ENCODE measurements at places on chromosomes 5 and 9.

DNA sequence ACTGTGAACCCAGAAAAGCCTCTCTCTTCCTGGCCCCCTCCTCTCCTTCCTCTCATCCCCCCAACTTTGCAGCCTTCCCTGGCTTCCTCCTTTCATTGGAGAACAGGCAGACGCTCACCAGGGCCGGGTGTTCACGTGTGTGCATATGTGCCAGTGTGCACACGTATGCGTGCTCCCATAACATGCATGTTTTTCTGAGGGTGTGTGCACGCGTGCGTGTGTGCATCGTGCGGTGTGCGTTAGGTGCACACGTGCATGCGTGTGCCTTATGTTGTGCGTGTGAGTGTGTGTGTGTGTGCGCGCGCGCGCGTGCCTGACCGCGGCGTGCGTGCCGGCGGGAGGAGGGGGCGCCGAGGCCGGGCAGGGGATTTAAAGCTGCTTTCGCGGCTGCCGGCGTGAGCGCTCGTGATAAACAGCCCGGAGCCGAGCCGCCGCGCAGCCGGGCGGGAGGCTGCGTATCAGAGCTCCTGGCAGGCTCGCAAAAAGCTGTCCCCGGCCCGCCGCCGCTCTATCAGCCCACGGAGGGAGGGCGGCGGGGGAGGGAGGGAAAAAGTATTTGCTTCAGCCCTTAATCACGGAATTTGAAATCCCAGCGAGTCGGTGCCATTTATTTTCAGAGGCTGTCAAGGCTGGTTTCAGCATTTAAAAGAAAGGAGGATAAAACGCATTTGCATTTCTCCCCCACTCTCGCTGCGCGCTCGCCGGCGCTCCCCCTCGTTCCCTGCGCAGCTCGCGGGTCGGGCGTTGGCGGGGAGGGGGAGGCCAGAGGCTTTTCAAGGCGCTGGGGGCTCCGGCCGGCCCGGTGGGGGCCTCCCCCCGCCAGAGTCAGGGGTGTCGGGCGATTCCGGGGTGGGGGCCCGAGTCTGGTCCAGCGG is 183.9 kb downstream of the C9orf50 start:
- peak; percentile 70 for DNase-seq

DNA sequence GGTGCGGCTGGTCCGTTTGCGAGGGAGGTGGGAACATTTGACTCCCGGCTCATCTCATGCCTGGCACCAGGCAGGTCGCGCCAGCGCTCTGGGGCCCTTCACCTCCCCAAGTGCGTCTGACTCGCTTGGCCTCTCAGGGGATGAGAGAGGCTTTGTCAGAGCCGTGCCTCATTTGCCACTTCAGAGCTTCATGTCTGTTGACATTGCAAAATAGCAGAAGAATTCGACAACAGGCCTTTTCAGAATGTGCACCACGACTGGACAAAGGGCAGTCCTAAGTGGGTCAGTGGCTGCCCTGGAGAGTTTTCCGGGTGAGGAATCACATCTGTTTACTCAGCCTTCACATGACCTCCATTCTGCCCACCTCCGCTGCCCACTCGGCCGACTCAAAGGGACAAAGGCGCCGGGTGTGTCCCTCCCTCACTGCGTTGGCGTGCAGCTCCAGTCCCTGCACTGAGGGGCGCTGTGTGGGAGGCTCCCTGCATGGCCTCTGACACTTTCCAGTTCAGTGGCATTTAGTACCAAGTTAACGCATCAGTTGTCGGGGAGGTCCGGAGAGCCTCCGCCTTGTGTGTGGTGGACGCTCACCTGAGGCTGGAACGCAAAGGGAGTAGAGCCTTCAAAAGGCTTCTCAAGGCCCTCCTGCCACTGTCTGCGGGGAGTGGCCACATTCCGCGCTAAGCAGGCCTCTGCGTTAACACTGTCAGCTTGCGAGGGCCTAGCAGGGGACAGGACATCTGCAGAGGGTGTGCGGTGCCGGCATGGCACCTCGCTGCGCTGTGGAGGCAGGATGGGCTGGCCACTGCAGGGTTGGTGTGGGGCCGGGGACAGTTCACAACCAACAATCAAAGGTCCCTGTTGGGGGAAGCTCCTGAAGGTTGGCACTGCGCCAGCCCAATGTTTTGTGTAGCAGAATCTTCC is 171.5 kb downstream of the NXNL2 start:
- DNase-seq = no peak

DNA sequence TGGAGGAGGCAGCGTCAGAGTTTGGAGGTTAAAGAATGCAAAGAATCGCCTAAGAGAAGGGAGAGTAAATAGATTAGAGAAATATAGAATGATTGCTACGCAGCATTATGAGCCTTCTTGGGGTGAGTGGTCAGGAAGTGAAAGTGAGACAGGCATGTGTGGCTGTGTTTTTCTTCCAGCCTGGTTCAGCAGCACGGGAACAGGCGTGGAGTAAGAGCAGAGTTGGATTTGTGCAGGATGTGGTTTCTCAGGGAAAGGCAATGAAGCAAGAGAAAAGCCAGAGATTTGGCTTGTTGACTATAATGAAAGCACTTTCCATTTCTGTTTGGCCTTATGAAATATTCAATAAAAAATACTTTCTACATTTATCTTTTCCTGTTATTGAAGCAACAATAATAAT is 34.3 kb upstream of the FRMD3 start:
- no peak for DNase-seq

DNA sequence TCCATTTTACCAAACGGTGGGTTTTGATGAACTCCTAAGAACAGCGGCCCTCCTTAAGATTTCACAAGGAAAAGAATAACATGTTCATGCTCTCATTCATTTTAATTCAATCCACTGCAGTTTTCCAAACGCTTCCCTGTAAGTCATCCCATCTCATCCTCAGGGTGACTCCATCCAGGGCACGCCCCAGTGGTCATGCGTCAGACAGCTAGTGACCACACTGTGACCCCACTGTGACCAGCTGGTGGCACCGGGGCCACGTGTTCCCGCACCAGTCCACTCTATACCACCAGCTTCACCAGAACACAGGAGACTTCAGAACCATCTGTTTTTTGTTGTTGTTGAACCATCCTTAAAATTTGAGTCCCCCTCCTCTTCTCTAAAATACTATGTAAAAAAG is 14.3 kb downstream of the ATPSCKMT start:
- no peak for DNase-seq

- DNase-seq = no peak
Observed at GRCh38 chr9:99172124-99173091, 49.3 kb downstream of the ALG2 start.

- DNase-seq = peak; percentile 46
Observed at GRCh38 chr9:21974722-21975409, 19.3 kb downstream of the CDKN2A start.
